HuH-7.5 (cell line): ENCODE measurements at places on chromosomes 5 and 9.

DNA sequence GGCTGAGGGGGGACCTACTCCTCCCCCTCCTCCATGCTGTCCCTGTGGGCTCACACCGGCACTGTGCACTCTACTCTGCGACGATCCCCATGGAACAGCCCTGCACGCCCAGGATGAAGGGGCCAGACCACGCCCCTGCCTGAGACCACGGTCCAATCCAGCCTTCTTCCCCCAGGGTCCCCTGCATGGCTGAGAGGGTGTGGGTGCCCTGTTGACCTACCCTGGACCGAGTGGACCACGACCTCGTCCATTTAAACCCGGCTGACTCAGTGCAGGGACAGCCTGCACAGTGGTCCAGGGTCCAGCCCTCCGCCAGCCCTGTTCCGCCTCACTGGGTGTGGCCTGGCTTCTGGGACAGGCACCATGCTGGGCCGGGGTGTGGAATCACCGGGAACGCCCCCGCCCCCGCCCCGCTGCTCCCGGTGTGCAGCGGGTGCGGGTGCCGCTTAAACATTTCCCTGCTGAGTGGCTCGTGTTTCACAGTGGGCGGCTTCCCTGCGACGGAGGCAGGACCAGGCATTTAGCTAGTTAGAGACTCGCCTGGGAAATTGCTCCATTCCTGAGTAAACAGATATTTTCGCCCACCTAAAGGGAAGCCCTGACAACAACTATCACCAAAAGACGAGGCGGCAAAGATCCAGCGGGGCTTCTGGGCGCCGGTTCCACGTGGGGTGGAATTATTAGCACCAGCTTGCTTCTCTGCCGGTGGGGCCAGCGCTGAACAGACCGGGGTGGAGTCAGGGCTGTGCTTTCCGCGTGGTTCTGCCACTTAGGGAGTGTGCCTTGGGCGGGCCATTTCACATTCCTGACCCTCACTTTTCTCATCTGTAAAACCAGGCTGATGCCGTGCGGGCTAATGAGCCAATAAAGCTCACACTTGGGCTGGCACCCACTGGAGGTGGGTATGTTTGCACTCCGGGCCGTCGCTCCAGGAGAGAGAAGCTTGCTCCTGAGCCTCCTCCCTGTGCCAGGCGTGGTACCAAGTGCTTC lies 22.6 kb downstream of the DBH start:
- peak; percentile 88 for DNase-seq

DNA sequence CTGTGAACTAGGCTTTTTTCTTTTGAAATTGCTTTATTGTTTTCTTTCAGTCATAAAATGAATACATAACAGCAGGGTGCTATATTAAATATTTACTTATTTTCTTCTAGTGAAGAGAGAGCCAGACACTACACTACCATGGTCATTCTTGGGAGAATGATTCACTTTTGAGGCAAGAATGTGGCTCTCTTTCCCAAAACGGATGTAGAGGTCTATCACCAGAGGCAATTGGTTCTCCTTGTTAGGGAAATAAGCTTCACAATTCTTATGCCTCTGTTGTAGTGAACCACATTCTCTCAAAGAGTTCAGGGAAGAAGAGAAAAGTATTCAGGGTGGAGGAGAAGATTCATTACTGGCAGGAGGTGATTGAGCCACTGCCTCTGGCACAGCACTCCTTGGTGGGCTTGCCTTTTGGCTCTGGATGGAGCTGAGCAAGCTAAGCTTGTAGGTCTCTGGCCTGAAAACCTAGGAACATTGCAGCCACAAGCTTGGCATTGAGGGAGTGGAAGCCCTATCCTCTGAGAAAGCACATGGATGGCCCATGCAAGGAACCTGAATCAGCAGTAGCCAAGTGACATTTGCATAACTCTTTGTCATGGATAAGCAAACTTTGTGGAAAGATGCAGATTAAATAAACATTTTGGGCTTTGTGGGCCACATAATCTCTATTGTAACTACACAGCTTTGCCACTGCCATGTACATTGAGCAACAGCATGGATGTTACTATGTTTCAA lies 179.0 kb upstream of the TNC start:
- DNase-seq, result no peak

DNA sequence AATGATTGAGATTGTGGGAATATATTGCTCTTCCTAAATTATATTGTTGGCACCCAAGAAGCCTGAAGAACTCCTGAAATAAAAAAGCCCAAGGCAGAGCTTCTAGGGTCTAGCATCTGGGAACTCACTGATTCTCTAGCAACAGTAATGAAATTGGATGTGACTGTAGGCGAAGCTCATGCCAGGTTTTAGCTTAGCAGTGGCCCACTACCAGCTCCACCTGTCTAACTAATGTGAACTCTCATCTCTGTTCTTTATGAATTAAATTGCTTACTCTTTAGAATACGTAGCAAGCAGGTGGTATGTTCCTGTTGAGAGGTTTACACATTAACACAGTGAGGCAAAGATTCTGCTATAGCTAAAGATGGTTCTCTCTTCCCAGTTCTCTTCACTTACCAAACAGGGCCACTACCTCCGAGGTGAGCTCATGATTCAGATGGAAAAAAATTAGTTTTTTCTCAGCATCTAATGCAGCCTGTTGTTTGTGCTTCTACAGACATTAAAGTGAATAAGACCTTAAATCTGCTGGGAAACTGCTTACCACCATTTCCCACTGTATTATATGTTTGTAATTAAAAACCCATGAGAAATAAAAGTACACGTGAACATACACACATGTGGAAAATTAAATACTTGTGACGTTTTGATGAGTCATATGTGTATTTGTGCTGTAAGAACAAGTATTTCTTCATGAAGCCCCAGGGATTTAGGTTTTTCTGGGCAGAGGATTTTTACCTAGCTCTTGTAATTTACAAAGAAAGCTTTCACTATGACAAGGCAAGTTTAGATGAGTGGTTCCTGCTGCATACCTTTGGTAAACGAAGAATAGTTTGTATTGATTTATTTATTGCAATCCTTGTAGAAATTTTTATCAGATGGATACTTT lies 360.1 kb downstream of the KDM4C start:
- no peak for DNase-seq

DNA sequence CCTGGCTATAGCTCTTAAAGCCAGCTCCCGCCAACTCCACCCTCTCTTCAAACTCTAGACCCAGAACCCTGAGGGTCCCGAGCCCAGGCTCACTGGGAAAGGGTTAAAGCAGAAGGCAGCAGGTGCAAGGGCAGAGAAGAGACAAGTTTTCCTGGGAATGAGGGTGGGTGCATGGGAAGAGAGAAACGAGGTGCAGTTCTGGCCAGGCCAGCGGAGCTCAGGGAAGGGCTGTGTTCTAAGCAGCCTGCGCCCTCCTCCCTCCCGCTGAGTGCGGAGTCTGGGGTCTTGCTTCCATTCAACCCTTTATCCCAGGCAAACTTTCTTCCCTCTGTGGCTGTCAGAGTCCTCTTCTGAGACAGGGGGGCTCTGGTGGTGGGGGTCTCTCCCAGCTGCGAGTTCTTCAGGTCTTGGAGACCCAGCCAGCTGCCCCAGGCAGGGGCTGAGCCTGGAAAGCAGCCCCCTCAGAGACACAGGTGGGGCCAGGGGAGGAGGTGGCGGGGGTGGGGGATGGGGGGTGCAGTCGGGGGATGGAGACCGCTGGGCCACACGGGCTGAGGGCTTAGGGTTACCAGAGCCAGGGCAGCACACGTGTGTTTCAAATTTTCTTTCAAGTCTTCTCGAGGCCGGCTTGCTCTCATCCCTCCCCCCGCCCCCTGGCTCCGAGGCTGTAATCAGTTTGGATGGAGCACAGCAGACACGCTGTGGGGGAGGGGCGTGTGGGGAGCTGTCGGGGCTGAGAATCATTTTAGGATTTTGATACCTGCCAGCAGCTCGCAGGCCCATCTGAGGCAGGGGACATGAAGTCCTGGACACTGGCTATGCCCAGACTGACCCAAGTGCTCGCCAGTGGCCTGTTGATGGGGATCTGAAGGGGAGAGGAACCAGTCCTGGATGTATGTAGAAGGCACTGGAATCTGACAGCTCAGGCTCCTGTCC lies 169.6 kb upstream of the SMIM23 start:
- DNase-seq, result no peak

- DNase-seq, result no peak
Observed at GRCh38 chr5:127411381-127411780, 106.1 kb upstream of the PRRC1 start.

- DNase-seq, result no peak
Observed at GRCh38 chr5:98099448-98100105, 673.9 kb upstream of the RGMB start.

DNA sequence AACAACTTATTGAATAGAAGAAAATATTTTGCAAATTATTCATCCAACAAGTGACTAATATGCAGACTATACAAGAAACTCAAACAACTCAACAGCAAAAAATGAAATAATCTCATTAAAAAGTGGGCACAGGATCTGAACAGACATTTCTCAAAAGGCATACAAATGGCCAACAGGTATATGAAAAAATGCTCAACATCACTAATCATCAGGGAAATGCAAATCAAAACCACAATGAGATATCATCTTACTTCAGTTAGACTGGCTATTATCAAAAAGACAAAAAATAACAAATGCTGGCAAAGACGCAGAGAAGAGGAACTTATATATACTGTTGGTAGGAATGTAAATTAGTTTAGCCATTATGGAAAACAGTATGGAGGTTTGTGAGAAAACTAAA lies 1.8 kb upstream of the AMACR start:
- no peak for DNase-seq

DNA sequence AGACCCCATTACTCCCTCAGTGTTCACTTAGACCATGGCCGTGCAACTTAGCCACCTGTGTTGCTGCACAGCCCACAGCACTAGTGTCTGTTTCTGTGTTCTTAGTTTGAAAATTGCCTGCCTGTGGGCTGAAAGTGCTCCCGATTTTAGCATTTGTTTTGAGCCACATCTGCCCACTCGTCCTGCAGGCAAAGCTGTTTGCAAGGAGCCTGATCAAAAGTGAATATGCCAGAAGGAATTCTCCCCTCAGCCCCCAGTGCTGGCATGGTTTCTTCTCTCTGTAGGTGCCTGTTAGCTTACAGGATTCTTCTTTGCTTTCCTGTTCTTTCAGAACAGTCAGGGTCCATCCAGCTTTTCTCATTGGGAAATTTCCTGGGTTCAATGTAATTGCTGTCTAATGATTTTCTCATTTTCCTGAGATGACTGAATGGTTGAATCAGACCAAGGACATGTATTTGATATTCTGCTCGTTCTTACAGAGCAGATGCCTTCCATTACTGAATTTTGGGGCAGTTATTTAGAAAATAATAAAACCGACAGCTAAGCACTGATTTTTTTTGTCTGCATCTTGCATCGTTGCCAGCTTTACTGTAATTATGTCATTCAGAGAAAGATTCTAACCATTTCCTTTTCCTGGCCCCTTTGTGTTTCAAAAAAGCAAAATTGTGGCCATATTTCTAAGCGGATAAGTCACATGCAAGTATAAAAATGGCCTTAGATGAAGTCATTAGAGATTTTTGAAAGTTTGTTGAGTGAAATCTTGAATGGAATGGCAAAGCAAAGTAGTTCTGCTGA lies 111.1 kb upstream of the CKMT2 start:
- DNase-seq, result no peak

DNA sequence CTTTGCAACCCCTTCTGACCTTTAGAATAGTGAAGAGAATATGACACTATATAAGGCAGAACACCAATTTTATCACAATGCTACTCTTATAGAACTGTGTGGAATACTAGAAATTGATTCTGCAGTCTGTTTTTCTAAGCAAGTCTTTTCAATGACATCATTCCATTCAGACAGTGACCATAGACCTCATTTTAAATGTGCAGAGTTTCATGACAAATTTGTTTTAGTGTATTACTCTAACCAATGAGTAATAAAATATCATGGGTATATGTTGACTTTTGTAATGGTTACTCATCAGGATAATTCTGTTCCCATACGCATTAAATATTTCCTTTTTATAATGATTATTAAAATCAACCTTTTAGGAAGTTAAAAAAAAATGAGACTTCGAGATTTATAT lies 219.9 kb downstream of the COX7C start:
- no peak for DNase-seq

- DNase-seq, result no peak
Observed at GRCh38 chr5:171424726-171425125, 5.3 kb downstream of the FGF18 start.

GRCh38 chr5:107395632-107396350 lies 274.9 kb downstream of the EFNA5 start:
- DNase-seq, result no peak

GRCh38 chr9:91100878-91101450 lies 260.8 kb downstream of the AUH start:
- peak; percentile 43 for DNase-seq

- DNase-seq, result no peak
Observed at GRCh38 chr5:35921930-35922329, 16.5 kb downstream of the CAPSL start.

DNA sequence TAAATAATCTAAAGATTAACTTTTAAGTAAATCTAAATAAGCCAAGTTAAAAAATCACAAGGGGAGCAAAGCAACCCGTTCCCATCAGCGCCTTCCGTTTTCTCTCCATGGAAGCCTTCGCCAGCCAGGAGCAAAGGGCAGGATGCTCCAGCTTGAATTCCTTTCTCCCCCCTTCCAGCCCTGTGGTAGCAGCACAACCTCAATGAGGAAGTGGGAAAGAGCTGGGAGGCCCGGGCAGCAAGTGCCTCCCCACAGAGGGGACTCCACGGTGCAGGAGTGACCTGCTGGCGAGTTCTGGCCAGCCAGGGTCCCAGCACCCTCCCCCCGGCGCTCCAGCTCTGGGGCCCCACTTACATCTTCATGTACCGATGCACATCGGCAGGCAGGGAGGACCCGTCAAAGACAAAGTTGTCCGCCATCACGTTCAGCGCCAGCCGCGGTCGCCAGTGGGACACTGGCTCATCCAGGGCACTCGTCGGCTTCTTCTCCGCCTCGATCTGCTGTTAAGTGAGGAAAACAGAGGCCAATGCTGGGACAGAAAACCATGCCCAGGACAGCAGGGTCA lies 6.3 kb downstream of the CLPTM1L start:
- no peak for DNase-seq

DNA sequence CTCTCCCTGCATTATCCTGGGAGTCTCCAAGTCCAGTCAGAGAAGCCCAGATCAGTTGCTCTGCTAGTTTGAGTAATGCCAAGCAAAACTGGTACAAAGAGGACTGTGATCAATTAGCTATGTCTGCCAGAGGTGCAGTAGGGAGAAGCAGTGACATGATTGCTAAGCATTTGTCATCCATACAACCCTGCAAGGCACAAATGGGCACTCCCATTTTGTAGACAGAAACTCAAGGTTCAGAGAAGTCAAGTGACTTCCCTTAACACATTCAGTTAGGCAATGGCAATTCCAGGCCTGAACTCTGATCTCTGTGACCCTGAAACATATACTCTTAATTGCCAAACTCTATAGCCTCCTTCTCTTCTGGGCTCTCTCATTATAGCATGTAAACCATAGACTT lies 34.0 kb downstream of the NDST1 start:
- no peak for DNase-seq

DNA sequence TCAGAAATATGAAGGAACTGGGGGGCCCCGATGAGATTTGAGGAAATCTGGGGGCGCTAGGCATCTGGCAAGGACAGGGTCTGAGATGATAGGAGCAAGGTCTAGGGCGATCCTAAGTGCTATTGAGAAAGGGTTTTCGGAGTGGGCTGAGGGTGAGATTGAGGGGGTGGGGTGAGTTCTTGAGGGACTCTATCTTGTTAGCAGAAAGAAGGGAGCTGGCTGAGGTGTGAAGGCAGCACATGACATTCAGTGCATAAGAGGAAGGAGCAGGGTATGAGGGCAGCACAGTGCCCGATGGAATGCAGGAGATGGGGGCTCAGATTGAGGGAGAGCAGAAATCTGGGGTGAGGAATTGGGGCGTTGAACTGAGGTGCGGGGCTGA lies 640 bp downstream of the TRIM32 start:
- DNase-seq, result no peak
